ENCODE measurements at places on chromosomes 3 and 15.

DNA sequence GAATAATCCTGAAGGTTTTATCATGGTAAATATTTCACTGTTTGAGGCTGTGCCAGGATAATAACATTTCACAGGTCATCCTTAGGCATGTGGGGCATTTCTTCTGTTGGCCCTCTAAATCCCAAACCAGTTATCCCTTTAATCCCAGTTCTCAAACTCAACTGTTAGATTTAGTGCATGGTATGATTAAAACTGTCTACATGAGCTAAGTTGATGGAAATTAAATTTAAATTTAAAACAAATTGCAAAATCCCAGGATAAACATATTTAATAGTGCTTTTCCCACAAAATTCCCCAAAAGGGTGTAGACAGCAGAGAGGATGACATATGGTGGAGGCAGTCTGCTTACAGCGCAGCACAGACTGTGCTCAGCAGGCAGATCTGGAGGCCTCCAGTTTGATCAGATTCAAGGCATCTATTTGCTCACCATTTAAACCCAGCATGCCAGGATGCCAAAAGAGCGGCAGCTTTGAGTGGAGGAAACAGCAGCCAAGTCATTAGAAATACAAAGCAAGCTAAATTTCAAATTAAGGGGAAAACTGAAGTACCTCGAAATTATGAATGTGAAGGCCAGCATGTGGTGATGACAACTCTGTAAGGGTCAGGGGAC, 325.8 kb downstream of the KCNH8 start:
- H3K4me3 ChIP-seq = no peak overlapping the region
- H3K4me1 ChIP-seq = no peaks in the 10 kb centered on the region
- H3K36me3 ChIP-seq = no peaks in the 10 kb centered on the region

GRCh38 chr3:28746990-28747389, 398.4 kb upstream of the AZI2 start:
- no peak for DNase-seq
- no peak overlapping the region for H3K4me3 ChIP-seq
- H3K27me3 ChIP-seq = no peaks in the 10 kb centered on the region

GRCh38 chr15:47872869-47873432, 155.6 kb downstream of the SEMA6D start:
- H3K27me3 ChIP-seq = no peaks in the 10 kb centered on the region
- H3K4me1 ChIP-seq = no peaks in the 10 kb centered on the region
- H3K4me3 ChIP-seq = no peak overlapping the region
- H3K36me3 ChIP-seq = no peaks in the 10 kb centered on the region
- no peak overlapping the region for H3K27ac ChIP-seq
- DNase-seq = no peak

DNA sequence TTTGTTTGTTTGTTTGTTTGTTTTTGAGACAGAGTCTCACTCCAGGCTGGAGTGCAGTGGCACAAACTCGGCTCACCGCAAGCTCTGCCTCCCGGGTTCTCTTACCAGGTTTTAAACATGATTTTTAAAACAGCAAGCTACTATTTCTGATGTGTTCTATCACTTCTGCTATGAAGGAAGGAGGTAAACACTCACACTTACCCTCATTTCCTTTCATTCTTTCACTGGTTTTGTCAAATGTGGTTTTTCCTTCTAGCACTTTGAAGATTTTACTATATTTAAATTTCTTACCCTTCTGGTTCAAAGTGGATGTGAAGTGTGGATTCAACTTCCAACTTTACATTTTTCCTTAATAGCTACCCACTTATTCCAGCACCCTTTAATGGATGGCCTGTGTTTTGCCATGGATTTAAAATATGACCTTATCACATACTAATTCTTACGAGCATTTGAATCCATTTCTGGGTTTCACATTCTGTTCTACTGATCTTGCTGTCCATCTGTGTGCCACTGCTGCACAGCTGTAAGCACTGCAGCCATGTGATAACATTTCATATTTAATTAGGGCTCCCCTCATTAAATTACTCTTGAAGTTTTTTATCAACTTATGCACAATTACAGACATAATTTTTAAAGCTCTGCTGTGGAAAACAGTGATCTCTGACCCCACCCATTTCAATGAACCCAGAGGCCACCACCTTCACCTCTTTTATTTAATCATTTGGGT, 42.3 kb downstream of the TXNRD3 start:
- no peak overlapping the region for H3K4me3 ChIP-seq
- no peaks in the 10 kb centered on the region for H3K27me3 ChIP-seq
- peaks cover 5% of the 10 kb centered on the region for H3K36me3 ChIP-seq
- no peak overlapping the region for H3K27ac ChIP-seq
- no peak for DNase-seq

GRCh38 chr3:184157206-184157605, 2.0 kb downstream of the DVL3 start:
- peaks cover 3% of the 10 kb centered on the region for H3K36me3 ChIP-seq
- no peak for DNase-seq
- H3K4me3 ChIP-seq = peak overlapping the region; percentile 94
- no peaks in the 10 kb centered on the region for H3K27me3 ChIP-seq

DNA sequence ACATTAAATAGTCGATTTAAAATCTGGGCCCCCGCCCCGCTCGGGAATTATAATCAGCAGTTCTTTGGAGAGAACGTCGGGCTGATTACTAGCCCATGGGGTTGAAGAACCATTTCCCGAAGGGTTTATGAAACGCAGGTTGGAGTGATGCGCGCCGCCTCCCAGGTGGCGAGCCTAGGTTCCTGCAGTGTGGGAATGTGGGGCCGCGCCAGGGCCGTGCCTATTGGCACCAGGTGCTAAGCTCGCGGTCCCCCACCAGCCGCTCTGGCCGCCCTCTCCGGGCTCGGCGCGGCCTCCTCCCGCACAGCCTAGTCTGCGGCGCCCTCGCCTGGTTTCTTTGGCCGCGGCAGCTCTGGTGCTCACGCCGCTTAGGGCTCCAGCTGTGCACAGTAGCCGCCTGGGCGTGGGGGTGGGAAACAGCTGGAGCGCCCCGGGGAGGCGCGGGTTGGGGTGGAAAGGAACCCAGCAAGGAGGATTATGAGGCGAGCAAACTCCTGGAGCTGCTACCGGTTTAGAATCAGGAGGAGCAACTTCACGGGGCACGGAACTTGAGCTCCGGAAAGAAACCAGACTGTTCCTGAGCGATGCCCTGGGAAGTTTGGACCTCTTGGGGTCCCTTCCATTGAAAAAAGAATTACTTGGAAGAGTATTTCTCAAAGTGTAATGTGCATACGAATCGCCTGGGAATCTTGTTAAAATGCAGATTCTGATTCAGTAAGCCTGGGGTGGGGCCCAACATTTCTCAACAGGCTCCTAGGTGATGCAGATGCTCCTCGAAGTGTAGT, 5.6 kb upstream of the MECOM start:
- peaks cover 9% of the 10 kb centered on the region for H3K36me3 ChIP-seq
- H3K4me1 ChIP-seq = peaks cover 10% of the 10 kb centered on the region
- H3K27ac ChIP-seq = no peak overlapping the region

- no peak overlapping the region for H3K4me3 ChIP-seq
- H3K4me1 ChIP-seq = peaks cover 8% of the 10 kb centered on the region
- H3K36me3 ChIP-seq = peaks cover 5% of the 10 kb centered on the region
These were observed 593 bp upstream of the RSL24D1 start for GRCh38 chr15:55197362-55197705.

DNA sequence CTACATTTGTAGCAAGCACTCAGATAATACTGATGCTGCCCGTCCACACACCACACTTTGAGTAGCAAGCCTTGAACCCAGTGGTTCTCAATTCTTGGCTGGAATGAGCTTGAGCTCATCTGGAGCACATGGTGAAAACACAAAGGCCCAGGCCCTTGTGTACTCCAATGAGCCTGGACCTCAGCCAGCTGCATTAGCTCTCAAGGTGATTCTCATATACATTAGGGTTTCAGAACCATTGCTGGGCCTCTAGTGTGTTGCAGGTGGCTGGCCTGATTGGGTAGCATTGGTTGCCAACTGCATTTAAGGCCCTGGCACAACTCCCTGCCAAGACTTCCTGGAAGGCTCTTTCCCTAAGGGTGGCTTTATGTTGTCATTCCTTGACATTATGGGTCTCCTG, 23.4 kb upstream of the ZFAND6 start:
- H3K36me3 ChIP-seq = no peaks in the 10 kb centered on the region
- H3K27me3 ChIP-seq = no peaks in the 10 kb centered on the region
- no peak overlapping the region for H3K4me3 ChIP-seq
- peaks cover 15% of the 10 kb centered on the region for H3K4me1 ChIP-seq
- H3K27ac ChIP-seq = no peak overlapping the region

Data from T-helper 17 cell (primary cell).